Activated CD8-positive, alpha-beta T cell treated with anti-CD3 and anti-CD28 coated beads, Interleukin-2, amount 10 ng/mL, durations not matched to agents 7 days and 5 days (primary cell): ENCODE measurements at places on chromosomes 1 and 21.

GRCh38 chr1:54813485-54814125 is 12.5 kb upstream of the TTC22 start:
- no peak for DNase-seq

GRCh38 chr1:55466921-55467320 is 251.8 kb upstream of the USP24 start:
- no peak for DNase-seq

DNA sequence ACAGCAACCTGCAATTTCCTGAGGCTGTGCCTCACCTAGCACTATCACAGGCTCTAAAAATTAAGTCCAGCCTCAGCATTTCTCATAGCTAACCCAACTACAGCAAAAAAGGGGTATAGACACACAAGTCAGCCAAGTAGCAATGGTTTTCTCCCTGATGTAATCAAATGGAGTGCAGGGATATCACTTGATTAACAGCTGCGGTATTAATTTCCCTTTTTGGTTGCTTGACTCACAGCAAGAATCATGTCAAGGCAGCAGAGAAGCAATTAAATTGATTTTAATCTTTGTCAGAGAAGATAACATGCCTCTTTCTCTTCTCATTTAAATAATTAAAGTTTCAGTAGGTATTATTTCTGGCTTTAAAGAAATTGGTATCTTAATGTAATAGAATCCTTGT is 278.9 kb downstream of the RWDD3 start:
- no peak for DNase-seq

GRCh38 chr21:45135122-45135521 is 60.7 kb downstream of the ADARB1 start:
- no peak for DNase-seq

GRCh38 chr1:183126528-183126927 is 59.5 kb upstream of the LAMC2 start:
- no peak for DNase-seq

DNA sequence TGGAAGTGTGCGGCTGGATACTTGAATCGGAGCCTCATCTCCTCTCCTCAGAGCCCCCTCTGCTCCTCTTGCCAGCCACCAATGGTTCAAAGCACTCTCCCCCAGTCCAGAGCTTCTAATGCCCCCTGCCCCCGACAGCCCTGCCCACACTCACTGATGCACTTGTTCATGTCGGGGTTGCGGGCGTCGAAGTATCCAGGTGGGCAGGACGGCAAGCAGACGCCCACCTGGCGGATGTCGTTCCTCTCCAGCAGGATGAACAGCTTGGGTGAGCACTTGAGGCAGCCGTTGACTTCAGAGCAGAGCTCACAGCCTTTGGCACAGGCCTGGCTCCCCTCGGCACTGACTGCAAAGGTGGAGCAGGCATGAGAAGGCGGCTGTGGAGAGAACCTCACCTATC is 18.4 kb downstream of the RSPO1 start:
- no peak for DNase-seq

DNA sequence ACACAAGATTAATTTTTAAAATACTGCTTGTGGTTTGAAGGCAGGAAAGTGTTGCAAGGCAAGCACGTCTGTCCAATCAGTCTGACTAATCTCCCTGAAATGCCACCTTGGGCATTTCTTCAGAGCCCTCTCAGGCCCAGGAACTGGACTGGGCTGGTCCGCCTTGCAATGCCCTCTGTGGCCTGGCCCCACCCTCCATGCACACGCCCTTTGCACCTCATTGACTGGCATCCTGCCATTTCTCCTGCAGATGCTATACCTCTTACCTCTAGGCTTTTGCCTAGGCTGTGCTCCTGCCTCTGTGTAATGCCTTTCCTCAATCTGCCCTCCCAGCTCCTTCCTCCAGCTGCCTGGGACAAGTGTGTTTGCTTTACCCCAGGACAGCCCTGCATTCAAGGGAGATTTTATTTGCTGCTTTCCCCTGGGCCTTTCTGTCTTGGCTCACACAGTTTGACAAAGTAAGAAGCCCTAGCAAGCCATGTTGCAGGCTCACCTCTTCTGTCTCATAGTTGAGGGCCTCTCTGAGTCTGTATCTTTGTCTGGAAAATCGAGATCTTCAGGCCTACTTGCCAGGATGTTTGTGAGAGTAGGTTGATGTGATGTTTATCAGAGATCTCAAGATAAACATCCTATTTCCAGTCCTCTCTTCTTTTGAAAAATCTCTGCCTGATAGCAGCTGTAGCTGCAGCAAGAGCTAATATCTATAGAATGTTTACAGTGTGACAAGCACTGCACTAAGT is 149.2 kb upstream of the JUN start:
- DNase-seq = no peak

DNA sequence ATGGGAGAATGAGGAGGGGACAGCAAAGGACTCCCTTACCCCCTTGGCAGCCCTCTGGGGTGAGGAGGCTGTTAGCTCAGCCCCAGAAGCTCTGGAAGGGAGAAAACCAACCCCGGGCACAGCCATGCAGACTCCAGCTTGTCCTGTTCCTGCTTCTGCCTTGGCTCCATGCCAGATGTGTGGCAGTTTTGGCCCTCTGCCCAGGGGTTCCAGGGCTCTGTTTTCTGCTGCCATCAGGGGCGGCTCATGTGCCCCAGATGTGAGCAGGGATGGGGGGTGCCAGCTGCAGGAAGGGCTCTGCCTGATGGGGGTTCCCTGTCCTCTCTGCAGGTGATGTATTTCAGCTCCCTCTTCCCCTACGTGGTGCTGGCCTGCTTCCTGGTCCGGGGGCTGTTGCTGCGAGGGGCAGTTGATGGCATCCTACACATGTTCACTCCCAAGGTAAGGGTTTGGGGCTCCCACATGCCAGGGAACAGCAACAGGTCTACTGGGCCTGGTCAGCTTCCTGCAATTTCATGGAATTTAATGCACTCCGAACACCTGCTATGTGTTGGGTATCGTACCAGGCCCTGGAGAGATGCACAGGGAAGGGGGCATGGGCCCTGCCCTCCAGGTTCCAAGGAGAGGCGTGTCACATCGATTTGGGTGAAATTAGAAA is 26.1 kb downstream of the SLC6A17 start:
- DNase-seq = no peak

GRCh38 chr1:207992677-207993236 is 81.8 kb upstream of the CD34 start:
- no peak for DNase-seq

- DNase-seq = no peak
Measured at GRCh38 chr21:45393833-45394638, 10.9 kb upstream of the COL18A1 start.

DNA sequence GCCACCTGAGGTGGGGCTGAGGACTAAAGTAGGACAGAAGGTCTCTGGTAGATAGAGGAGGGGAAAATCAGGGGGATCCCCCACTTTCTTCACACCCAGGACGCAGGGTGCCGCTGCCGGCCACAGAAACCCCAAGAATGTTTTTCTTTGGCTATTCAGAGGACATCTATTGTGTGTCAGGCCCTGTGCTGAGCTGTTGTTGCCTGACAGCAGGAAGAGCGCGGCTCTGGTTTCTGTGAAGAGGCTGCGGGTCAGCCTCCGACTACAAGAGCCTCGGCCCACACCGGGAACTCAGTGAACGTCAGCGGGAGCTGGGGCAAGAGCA is 407 bp upstream of the PIGV start:
- peak; percentile 92 for DNase-seq

DNA sequence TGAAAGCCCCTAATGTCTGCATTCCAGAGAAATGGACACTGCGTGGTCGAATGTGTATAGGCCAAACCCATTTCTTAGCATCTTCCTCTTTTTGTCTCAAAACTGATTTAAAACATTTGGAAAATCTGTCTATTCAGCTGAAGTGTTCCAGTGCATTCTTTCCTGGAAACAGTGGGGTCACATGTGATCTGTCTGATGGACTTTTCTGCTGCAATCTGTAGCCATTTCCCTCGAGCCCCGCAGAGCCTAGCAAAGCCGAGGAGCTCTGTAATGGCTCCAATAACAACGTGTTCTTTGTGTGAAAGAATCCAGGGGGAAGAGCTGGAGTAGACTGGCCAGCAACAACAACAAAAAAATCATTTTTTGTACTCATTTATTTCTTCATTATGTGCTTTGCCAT is 329.3 kb downstream of the BARHL2 start:
- DNase-seq = no peak

DNA sequence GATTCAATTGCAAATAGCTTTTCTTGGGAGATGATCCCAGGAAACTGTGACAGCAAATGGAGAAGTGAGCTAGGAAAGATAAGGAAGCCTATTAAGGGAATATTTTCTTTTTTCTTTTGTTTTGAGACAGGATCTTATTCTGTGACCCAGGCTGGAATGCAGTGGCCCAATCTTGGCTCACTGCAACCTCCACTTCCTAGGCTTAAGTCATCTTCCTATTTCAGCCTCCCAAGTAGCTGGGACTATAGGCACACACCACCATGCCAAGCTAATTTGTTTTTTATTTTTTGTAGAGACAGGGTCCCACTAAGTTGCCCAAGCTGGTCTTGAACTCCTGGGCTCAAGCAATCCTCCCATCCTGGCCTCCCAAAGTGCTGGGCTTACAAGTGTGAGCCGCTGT is 433.7 kb downstream of the RPS6KC1 start:
- no peak for DNase-seq

DNA sequence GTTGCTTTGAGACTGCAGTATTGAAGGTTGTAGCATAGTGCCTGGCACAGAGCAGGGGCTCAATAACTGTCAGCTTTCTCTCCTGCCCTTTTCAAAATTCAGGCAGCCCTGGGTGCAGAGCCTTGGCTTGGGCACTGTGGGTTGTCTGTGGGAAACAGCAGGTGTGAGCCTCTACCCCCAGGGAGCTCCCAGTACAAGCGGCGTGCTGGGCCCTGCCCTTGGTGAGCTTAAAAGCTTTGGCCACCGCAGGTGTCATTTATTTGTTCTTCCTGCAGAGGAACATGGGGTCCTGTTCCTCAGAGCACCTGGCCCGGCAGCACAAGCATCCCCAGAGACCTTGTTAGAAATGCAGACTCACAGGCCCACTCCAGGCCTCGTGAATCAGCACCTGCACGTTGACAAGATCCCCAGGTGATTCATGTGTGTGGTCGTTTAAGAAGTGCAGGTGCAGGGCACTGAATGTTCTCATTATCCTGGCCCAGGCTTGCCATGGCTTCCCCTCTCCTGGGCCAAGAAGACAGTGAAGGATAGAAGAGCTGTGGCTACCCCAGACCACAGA is 29.9 kb upstream of the IGSF21 start:
- DNase-seq = no peak

DNA sequence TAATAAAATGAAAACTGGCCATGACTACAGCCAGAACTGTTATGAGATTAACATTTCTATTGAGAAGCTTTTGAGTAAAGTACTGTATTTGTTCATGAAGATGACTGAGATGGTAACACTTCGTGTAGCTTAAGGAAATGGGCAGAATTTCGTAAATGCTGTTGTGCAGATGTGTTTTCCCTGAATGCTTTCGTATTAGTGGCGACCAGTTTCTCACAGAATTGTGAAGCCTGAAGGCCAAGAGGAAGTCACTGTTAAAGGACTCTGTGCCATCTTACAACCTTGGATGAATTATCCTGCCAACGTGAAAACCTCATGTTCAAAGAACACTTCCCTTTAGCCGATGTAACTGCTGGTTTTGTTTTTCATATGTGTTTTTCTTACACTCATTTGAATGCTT is 164.0 kb downstream of the NEK7 start:
- no peak for DNase-seq

- DNase-seq = no peak
Measured at GRCh38 chr1:113780374-113781146, 21.3 kb upstream of the PHTF1 start.

DNA sequence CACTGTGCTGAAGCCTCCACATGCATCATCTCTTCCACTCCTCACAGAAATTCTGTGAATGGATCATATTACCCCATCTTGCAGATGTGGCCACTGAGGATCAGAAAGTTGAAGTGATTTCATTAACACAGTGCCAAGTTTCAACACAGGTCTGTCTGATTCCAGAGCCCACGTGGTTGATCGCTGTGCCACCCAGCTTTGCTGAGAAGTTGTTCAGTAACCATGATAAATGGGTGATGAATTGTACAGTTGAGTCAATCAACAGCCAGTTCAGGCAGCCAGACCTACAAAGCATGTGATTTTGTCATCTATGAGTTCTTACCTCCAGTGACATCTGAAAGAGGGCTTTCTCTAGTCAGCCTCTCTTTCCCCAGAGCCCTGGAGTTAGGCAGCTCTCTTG is 61.8 kb upstream of the GRHL3 start:
- DNase-seq = no peak

DNA sequence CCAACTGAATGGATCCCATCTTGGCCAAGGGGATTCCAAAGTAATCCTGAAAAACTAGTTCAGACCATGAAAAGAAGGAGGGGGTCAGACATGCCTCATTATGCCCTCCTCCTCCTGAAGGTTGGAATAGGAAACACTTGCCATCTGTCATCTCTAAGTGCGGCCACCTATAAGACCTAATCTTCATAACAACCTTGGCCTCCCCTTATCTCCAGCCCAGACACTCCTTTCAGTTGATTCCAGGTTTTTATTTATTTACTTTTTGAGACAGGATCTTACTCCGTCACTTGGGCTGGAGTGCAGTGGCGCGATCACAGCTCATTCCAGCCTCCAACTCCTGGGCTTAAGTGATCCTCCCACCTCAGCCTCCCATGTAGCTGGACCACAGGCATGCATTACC is 19.7 kb downstream of the SNAP47 start:
- DNase-seq = no peak
